ENCODE measurements at places on chromosomes 12 and 14.
A peak's percentile ranks its signal among the peaks of the same experiment; 100 is the strongest.

DNA sequence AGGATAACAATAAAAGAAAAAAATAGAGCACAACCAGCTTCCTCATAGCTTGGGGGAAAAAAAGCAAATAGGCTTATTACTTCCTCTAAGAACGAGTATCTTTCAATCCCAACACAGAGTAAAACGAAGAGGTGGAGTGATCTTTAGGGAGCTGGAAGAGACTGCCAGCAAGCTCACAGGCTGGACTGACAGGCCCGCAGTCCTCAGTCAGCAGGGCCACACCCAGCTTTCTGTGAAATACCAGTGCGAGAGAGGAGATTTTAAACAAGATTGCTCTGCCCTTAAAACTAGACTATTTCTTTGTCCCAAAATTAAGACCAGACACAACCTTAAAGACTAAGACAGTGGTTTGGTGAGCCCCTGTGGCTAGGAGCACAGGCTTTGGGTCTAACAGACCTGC is 32.9 kb downstream of the SETD3 start:
- no peak for DNase-seq

GRCh38 chr14:64569138-64569631 is 19.4 kb downstream of the PPP1R36 start:
- DNase-seq, result no peak

DNA sequence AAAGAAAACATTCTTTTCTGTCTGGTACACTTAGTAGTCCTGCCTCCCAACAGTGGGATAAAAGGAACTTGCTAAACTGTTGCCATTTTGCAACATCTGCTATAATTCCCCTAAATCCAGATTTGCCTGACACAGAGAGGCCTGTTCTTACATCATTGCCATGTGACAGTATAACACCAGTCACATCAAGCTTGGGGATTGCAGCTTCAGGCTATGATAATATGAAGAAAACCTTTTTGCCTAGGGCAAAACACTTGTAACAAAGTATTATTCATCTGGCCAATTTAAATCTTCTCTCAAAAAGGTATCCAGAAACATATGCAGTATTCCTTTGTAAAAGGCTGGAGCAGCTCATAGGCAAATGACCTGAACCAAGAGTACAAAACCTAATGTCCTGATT is 80.9 kb upstream of the OTX2 start:
- DNase-seq, result peak; percentile 88

- no peak for DNase-seq
These were observed 247.4 kb downstream of the NRXN3 start for GRCh38 chr14:78417532-78417931.

DNA sequence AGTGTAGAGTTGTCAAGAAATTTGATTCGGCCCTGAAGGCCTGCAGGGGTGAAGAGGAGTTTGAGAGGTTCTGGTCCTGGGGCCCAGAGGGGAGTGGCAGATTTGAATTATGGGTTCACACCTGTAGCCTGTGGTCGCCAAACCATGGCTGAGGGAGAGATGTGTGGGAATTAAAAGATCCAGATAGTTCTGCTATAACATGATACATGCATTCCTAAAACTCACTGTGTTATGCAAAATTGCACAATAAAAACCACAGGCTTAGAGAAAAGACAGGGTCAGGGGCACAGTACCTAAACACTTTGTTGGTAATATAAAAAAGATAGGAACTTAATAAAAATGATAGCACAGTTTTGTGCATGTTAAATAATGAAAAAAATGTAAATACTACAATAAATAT is 106.2 kb downstream of the TMEM30B start:
- DNase-seq, result no peak

DNA sequence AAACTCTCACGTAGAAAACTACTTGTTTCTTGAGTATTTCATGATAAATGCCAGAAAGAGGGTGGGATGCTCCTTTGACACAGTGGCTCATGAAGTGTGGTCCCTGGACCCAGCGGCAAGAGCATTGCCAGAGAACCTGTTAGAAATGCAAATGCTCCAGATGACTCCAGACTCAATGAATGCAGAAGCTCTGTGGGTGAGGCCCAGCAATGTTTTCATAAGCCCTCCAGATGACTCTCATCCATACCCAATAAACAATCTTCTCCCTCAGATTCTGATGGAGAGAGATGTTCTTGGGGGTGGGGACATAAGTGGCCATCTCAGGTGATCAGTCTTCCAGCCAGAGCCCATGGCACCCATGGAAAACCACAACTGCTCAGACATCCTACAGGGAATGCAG is 88.9 kb downstream of the SMOC1 start:
- no peak for DNase-seq

- no peak for DNase-seq
These were observed 9.8 kb downstream of the APPL2 start for GRCh38 chr12:105226219-105226618.

DNA sequence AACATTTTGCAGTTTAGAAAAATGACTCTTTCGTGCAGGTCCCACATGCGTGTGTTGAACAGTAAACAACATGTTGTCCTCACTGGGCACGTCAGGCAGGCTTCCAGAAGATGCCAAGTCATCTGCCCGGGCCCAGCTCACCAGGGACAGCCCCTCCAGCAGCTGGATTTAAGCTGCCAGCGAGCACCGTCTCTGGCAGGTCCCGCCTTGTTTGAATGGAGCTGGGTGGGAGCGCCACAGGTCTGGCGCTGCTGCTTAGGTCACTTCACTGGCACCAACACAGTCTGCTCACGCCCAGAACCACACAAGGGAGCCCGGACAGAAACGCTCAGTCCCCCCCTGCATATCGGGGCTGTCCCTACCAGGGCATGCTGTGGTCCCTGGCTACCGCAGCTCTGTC is 33.1 kb upstream of the MMP17 start:
- DNase-seq, result no peak
